ENCODE measurements at places on chromosomes 13 and 19.

DNA sequence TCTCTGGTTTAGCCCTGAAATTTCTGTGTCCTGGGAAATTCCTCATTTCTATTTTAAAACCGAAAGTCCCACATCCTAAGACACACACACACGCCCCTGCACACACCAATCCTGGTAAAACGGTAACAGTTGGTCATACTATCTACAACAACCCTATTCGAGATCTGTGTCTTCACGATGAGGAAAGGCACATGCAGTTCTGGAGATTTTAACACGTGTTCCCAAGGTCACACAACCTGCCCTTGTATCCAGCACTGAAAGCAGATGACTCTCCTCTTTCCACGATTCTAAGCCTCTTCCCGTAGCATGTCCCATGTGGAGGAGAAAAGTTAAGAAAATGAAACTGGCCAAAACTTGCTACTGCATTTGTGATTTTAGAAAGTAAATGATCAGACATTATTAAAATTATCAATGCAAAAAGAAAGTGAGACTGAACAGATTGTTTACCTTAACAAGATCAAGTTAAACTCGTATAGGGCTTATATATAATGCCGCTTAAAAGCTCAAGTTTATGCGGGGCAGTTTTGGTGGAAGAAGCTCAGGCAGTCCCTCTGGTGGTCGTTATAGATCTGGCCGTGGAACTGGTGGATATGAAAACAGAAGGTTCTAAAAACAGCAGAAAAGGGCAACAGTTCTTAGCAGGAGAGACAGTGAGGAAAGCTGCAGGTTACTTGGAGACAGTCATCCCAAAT lies 32.7 kb downstream of the VSTM1 start:
- DNase-seq, result no peak

DNA sequence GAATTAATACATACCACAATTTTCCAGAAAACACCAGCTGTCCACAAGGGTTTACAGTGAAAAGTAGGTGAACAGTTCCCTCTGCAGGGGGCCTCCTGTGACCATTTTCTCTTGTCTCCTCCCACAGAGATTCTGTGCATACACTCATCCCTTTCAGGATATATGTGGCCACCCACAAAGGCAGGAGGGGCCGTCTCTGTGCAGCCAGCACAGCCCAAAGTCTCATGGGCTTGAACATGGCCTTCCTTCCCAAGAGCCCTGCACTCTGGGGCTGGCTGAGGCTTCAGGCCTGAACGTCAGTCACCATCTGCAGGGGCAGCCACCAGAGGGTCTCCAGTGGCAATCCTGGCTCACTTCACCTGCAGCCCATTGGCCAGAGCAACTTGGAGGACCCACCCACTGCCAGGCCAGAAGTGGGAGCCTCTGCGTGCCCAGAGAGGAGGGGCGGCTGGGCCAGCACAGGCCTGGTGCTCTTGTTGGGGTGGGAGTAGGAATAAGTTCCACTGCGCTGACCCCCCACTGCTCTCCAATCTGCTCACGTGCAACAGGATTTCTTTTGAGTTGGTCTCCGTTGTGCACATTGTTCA lies 25.1 kb downstream of the TMEM161A start:
- no peak for DNase-seq

GRCh38 chr13:113595131-113595530 lies 10.6 kb downstream of the TFDP1 start:
- no peak for DNase-seq

GRCh38 chr13:44128552-44129001 lies 245.0 kb upstream of the SERP2 start:
- no peak for DNase-seq

GRCh38 chr13:76029088-76029487 lies 393.0 kb downstream of the LMO7 start:
- no peak for DNase-seq

GRCh38 chr13:84865783-84866221 lies 933.4 kb downstream of the SLITRK6 start:
- no peak for DNase-seq

Data from stimulated activated CD8-positive, alpha-beta memory T cell treated with anti-CD3 and anti-CD28 coated beads, Interleukin-4, amount 100 ng/mL, for 1 hour (primary cell).